ENCODE measurements at places on chromosomes 1 and 21.

DNA sequence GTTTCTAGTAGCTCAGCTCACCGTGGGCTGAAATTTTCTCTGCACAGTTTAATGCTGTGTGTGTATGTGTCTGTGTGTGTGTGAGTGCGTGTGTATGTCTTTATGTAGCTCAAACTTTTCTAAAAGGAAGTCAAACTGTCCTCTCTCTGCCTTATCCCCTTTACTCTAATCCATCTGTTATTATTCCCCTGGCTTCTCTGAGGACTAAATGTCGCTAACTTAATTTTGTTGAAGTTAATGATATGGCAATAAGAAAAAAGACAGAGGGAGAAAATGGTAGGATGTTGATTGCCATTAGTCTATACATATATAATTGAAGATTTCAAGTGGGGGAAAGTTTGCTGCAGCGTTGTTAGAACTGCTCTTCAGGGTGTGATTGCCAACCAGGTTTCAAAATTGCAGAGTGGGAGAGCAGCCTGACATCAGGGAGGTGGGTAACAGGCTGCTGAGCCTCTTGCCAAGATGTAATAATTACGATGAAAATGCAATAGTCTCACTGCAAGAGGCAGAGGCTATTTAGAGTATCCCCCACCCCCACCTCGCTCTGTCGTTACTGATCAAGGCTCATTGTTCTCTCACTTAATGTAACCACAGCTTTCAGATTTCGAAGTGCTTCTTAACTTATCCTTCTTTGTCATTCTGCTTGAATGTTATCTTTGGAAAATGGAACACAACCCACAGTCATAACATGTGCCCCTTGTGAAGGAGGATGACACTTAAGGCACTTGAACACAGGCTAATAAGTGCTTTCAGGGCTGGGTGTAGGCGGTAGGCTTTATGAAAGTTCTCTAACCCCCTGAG, 559.0 kb upstream of the PLXNA2 start:
- DNase-seq: no peak

DNA sequence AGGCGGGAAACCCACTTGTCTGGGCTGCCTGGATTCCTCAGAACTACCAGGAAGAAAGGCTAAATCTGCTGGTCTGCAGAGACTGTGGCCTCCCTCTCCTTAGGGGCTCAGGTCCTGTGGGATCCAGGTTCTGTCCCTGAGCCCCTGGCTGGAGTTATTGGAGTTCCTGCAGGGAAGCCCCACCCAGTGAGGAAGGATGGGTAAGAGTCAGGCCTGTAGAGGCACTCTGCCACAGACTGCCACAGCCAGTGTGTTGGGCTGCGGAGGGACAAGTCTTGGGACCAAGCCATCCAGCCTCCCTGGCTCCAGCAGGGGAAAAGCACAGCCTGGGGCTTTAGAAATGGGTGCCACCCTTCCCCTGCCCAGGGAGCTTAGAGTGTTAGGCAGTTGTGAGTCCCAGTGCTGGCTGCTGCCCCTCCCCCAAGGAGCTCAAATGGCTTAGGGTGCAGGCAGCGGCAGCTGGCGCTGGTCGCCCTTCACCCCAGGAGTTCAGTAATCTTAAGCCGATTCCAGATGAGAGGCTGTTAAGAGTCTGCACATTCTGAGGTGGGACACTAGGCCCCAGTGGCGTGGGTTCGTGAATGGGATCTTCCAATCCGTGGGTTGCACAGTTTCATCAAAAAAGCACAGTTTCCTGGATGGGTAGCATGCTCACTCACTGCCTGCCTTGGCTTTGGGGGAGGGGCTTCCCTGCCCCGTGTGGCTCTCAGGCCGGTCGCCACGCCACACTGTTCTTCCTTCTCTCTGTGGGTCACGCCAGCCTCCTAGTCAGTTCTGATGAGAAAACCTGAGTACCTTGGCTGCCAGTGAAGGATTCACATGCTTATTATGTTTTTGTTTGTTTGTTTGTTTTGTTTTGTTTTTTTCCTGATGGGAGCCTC, 57.6 kb upstream of the FMO3 start:
- DNase-seq: no peak

- DNase-seq: no peak
Observed at GRCh38 chr1:203704120-203704519, 60.9 kb upstream of the LAX1 start.

DNA sequence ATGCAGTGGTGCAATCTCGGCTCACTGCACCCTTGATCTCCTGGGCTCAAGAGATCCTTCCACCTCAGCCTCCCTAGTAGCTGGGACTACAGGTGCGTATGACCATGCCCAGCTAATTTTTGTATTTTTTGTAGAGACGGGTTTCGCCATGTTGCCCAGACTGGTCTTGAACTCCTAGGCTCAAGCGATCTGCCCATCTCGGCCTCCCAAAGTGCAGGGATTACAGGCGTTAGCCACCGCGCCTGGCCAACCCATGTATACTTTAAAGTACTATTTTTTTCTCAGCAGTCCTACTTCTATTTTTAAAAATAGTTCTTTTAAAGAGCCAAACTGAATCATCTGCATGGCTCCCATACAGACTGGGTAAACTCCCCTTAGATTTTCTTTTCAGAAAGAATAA, 3.5 kb downstream of the STK40 start:
- no peak for DNase-seq

- DNase-seq: no peak
Observed at GRCh38 chr1:94843430-94843829, 23.3 kb downstream of the SLC44A3 start.

GRCh38 chr1:227323171-227323966, 5.1 kb upstream of the CDC42BPA start:
- DNase-seq: no peak

DNA sequence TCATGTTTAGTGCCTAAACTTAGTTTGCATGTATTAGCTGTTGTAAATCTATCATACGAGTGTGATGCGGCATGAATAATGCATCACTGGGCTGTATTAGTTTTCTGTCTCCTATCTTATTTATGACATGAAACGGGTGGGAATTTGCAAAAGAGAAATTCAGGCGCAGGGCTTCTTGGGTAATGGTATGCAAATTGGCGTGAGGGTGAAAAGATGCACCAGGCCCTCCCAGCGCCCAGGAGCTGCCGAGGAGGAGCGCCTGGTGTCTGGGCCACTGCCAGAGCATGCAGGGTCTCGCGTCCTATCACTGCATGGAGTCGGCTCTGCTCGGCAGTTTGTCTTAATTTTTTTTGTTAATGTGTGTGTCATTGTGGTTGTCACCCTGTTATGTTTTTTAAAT, 82.9 kb upstream of the ACTL8 start:
- no peak for DNase-seq

GRCh38 chr1:205072881-205073280, 11.4 kb downstream of the TMEM81 start:
- no peak for DNase-seq

- no peak for DNase-seq
Observed at GRCh38 chr1:202129453-202130296, 7.0 kb downstream of the GPR37L1 start.

- DNase-seq: no peak
Observed at GRCh38 chr1:230277201-230278025, 148.7 kb downstream of the PGBD5 start.

- no peak for DNase-seq
Observed at GRCh38 chr1:228018961-228019721, 12.3 kb downstream of the WNT3A start.
